ENCODE measurements at places on chromosomes 4 and X.

DNA sequence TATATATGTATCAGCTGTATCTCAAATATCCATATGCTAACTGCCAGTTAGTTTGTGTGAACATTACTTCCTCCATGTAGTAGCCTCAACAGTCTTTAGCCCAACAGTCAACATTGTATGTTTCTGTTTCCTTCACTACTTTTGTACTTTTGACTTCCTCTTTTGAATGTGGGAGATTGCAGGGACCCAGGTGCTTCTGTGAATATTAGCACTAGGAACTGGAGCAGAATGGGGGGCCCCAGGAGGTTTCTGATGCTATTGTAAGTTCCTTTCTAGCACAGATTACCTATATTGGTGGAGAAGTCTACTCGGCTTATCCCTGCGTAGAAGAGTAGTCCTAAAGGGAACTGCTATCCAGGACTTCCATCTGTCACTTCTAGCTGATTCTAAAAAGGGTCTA lies 2.3 kb downstream of the PLAC8 start:
- no peak for DNase-seq

GRCh38 chr4:25163196-25163595 lies 2.9 kb upstream of the SEPSECS start:
- DNase-seq, result no peak

- DNase-seq, result peak; percentile 11
These were observed 420 bp downstream of the TSC22D3 start for GRCh38 chrX:107775000-107775733.

DNA sequence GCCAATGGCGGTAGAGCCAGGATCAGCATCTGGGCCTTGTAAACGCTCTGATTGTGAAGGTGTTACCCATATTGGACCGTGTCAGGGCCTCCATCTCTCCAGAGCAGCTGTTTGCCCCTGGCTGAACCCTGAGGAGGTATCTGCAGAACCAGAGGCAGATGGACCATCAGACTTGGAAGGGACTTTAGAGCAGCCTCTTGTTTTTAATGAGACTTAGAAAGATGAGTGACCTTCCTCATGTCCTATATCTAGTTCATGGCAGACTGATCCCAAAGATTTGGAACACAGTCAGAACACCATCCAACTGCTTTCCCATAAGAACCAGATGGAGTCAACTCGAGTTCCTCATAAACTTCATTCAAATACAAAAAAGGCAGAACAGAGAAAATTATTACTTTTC lies 135.1 kb upstream of the MSX1 start:
- DNase-seq, result no peak

- DNase-seq, result no peak
These were observed 98.1 kb downstream of the DCTD start for GRCh38 chr4:182818926-182819730.

DNA sequence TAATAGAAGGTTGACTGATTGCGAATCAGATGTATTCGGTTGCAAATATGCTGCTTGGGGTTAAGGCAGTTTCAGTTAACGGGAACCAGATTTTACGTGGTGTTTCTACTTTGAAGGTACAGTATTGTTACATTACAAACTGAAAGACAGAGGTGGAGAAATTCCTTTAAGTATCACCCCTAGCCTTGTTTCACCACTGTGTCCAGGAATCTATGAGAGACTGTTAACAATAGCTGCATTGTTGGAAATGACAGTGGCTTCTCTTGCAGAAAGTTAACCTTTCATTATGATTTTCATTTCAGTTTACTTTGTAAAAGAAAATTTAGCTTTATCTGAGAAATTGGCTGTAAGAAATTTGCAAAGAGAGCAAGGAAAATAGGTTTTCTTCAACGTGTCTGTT lies 2.6 kb downstream of the CDKL5 start:
- no peak for DNase-seq

DNA sequence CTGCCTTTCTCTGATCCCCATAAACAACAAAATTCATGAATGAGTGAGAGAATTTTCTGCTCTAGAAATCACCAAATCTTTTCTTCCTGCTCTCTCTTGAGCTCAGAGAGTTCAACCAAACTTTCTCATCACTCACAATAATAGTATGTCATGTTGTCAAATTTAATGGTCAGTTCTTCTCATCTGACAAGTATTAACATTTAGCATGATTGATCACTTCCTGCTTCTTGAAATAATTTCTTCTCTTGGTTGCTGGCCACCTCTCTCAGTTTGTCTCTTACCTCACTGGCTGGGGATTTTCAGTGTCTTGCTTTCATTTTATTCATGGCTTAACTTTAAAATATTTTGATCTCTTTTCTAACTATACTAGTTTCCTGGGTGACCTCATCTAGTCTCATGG lies 25.5 kb upstream of the FGF5 start:
- DNase-seq, result no peak

DNA sequence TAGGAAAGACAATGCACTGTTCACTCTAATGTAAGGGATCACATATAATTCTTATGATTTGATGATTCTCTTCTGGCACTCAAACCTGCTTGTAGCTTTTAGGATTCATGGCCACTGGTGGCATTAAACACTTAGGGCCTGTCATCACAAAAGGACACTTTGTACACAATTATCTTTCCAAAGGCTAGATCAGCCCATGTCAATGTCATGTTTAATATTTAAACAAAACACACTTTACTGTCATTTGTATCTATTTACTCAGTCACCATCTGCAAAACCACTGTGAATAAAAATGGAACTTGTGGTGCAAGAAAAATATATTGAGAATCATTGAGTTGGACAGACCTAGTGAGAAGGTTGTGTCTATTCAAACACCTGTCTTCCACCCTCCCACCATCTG lies 83.6 kb upstream of the TTC29 start:
- DNase-seq, result no peak

GRCh38 chr4:185192059-185192458 lies 11.7 kb downstream of the CFAP97 start:
- DNase-seq, result no peak

DNA sequence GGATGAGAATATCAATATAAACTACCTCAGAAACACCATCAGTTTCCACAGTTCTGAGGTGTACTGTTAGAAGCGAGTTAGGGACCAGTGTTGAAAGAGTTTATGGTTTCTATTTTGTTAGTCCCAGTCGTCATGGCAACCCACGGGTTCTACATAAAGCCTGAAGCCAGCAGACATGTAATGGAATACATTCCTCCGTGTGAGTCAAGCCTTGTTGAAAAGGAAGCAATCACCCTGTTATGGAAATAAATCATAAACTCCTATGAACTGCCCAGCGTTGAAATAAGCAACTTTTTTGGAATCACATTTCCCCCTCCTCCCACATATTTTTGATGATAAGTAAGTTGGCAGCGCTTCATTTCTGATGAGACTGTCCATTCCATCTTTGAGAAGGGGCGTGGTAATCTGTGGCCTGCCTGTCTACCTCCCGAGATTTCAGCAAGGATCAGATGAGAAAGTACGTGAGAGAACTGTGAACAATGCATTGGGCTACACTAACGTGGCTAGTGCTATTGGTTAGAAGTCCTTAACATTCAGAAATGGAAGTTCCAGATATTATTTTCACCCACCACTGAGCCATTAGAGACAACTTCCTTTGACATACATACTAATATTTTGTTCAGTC lies 40.4 kb upstream of the PDHA1 start:
- DNase-seq, result no peak

- DNase-seq, result no peak
These were observed 900.9 kb upstream of the EPHA5 start for GRCh38 chr4:66571145-66571695.

DNA sequence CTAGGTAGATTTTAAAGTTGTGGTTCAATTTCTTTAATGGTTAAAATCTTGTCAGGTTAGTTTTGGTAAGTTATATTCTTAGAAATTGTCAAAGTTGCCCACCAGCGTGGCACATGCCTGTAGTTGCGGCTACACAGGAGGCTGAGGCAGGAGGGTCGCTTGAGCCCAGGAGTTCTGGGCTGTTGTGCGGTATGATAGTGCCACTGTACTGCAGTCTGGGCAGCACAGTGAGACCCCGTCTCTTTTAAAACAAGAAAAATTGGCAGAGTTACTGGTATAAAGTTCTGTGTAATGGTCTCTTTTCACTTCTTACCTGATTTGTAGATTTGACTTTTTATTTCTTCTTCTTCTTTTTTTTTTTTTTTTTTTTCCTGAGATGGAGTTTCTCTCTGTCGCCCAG lies 64.4 kb downstream of the FAM193A start:
- no peak for DNase-seq

All from small intestine (tissue), 16 donors.